ENCODE measurements at places on chromosomes 12 and 14. TPM values are rescaled to one million over a fixed set of nuclear protein-coding genes. Genes with fewer than 3 reads are reported as not detected.

FOXG1 gene
- 0.09 TPM for total RNA-seq

TRHDE gene
- total RNA-seq = 0.19 TPM

KRT82 gene
- not detected for total RNA-seq

EIF2S3B gene
- 0.82 TPM for total RNA-seq

ATP5F1B gene
- 925 TPM for total RNA-seq

HCFC2 gene
- 4.8 TPM for total RNA-seq

PMCH gene
- not detected for total RNA-seq

GNB3 gene
- total RNA-seq = 2.0 TPM

PLEKHD1 gene
- total RNA-seq = 0.03 TPM

C1S gene
- total RNA-seq = 36.8 TPM

LIN7A gene
- 0.38 TPM for total RNA-seq

PPP1R3E gene
- total RNA-seq = 3.9 TPM

HELB gene
- total RNA-seq = 1.7 TPM

TEX22 gene
- 0.24 TPM for total RNA-seq

TAS2R7 gene
- not detected for total RNA-seq
